ENCODE measurements at places on chromosomes 5 and 9.

DNA sequence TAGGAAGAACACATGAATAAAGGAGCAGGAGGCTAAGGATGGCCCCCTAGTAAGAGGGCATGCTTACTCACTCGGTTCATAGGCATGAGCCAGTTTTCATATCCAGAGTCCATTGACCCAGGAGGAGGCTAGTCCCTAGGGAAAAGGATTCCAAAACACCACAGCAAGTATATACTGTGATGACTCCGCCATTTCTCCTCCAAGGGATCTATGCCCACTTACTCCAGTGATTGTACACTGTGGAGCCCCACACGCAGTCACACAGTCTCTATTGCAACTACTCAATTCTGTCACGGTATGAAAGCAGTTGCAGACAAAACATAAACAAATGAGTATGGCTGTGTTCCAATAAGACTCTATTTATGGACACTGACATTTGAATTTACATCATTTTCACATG lies 117.7 kb upstream of the ALDH1B1 start:
- peak; percentile 74 for DNase-seq

DNA sequence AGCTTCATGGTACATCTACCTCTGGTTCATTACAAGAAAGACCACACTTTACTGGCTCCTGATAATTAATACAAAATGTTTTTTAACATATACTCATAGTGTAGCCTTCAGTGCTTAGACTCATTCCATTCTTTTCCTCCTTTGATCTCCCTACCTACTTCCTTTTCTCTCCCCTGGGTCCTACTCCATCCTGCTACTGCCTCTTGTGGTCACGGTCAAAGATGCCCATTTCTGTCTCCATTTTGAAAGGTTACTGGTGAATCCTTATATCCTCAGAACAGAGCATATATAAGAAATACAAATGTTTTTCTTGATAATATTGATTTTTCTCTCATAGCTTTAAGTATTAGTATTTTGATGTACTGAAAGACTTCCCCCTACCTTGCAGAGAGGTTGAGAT lies 375.9 kb downstream of the ARRDC3 start:
- DNase-seq = no peak

GRCh38 chr9:113659740-113660139 lies 196.2 kb downstream of the RGS3 start:
- DNase-seq = no peak

GRCh38 chr5:169549453-169550100 lies 34.0 kb upstream of the SPDL1 start:
- peak; percentile 31 for DNase-seq

- DNase-seq = peak; percentile 87
Measured at GRCh38 chr5:73853091-73853490, 227.1 kb downstream of the ARHGEF28 start.

DNA sequence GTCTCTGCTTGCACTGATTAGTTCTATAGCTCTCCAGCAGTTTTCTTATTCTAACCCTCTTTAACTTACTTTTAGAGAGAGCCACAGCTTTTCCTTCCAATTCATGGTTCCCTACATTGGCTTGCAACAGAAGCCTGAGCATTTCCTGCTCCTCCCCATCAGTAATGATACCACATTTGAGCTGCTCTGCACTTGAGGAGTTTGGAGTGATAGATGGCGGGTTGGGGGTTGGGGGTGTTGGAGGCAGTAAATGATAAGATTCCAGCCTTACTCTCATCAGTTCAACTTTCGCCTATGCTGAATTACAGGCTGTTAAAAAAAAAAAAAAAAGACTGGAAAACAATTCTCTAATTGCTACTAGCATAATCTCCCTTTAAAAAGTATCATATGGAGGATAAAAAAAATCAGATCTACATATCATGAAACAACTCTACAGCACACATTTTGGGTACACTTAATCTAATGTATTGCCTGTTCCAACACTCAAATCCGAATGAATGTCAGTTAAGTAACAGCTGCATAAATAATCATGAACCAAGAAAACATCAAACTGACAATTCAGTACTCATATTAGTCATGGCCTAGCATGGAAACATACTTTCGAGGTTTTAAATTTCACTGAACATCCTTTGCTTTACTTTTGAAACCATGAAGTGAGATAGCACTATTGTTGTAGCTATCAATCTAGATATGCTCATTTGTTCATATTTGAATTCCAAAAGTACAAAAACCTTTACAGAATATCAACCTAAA lies 224.7 kb downstream of the NFIB start:
- DNase-seq = peak; percentile 72

GRCh38 chr5:107979900-107980299 lies 309.2 kb upstream of the EFNA5 start:
- no peak for DNase-seq

- DNase-seq = no peak
Measured at GRCh38 chr9:124880501-124880900, 18.6 kb downstream of the ARPC5L start.

DNA sequence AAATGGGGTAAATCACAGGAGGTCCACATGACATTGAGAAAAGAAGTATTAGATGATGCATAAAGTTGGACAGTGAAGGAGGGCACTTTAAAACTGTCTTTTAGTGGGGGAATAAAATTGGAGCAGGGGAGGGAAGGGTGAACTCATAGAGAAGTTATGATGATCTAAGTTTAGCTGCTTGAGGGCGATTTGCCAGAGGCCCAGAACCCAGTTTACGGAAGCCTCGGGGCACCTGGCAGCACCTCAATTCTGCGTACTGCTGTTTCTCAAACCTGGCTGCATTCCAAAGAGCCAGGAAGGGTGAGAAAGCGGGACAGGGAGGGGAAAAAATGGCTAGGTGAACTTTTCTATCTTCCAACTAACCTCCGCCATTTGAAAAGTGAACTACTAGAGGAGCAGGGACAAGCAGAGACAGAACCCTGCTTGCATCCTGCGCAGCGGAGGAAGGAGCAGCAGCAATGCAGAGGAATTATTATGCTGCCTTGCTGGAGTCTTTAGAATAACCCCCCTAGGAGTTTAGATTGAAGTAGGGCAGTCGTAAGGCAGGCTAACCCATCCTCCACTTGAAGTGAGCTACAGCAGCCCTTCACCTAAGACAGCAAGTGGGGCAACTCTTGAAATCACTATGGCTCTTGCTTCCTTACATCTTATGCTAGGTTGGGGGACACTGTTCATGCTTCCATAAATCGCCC lies 316.8 kb downstream of the BRINP1 start:
- DNase-seq = no peak

- DNase-seq = peak; percentile 43
Measured at GRCh38 chr5:146388386-146388785, 49.7 kb downstream of the POU4F3 start.

DNA sequence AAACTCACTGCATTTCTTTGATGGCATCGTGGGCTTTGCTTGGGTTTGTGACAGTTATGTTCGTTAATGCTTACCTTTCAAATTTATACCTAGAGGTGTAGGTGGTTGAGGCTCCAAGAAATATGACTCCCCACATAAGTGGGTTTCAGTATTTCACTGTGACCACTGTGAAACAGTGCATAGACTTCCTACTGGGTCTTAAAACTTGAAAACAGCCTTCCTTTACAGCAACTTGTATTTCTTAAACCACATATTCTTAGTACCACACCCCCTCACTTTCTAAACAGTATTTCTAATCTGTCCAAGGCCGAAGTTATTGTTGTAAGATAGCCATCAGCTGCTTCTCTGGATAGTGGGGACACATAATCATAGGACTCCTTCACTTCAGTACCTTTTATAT lies 48.3 kb downstream of the TMEFF1 start:
- no peak for DNase-seq

DNA sequence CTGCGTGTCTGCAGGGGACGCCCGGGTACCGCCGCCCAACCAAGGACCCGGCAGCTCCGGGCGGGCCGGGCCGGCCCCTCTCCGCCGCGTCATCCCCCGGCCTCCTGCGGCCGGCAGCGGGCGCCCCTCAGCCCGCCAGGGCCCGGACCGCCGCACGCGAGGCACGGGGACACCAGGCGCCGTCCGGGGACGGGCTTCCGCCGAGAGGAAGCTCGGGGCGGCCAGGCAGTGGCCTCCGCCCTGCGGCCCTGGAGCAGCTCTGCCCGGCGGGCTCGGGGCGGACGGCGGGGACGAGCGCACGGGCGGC lies 373 bp downstream of the FBXW5 start:
- DNase-seq = peak; percentile 85

DNA sequence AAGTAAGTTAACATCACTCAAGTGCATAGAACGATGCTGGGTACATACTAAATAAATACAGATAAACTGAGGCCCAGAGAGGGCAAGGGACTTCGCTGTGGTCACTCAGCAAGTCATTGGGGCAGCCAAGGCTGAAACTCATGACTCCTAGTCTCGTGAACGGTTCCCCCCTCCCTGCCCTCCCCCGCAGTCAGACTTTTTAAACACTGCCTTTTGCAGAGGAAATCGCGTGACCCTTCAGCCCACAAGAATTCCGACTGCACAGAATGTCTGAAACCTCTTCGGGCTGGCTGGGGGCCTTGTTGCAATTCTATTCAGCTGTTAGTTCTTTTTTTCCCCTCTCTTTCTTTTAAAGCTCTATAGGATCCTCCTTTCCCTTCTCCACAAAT lies 28.1 kb downstream of the NEK6 start:
- peak; percentile 96 for DNase-seq

- no peak for DNase-seq
Measured at GRCh38 chr5:52707616-52708015, 80.1 kb upstream of the ITGA1 start.

DNA sequence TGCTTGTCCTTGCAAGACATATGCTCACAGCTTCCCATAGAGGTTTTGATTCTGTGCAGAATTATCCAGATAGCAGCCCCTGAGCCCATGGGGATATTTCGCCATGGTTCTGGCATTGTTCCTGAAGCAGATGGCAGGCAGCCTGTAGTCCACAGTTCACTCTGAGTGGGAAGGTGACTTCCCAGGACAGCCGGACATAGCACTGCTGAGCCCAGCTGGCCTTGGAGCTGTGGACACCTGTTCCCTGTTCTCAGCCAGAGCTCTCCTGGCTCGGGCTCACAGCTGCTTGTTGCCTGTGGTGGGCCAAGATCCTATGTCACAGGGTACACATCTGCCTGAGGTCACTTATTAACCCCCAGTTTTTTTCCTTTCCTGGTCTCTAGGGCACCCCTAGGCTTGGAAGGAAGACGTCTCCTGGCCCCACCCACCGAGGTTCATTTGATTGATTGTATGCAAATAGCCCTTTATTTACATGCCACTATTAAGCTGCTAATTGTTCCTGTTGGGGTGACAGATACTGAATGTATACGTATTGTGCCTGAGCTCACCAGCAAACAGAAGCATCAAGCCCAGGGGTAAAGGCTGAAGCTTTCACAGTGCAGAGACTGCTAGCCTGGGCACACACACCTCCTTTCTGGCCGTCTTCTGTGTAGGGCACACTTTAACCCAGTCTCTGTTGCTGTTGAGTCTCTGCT lies 96.6 kb upstream of the DMRT1 start:
- DNase-seq = no peak

GRCh38 chr5:174010365-174010764 lies 21.4 kb downstream of the C5orf47 start:
- DNase-seq = no peak

- no peak for DNase-seq
Measured at GRCh38 chr5:33531824-33532223, 91.1 kb downstream of the TARS1 start.

GRCh38 chr5:34655354-34655991 lies 655 bp upstream of the RAI14 start:
- peak; percentile 87 for DNase-seq

- no peak for DNase-seq
Measured at GRCh38 chr5:126718236-126718868, 58.6 kb upstream of the LMNB1 start.

- DNase-seq = no peak
Measured at GRCh38 chr5:97049175-97049574, 93.2 kb downstream of the LIX1 start.

DNA sequence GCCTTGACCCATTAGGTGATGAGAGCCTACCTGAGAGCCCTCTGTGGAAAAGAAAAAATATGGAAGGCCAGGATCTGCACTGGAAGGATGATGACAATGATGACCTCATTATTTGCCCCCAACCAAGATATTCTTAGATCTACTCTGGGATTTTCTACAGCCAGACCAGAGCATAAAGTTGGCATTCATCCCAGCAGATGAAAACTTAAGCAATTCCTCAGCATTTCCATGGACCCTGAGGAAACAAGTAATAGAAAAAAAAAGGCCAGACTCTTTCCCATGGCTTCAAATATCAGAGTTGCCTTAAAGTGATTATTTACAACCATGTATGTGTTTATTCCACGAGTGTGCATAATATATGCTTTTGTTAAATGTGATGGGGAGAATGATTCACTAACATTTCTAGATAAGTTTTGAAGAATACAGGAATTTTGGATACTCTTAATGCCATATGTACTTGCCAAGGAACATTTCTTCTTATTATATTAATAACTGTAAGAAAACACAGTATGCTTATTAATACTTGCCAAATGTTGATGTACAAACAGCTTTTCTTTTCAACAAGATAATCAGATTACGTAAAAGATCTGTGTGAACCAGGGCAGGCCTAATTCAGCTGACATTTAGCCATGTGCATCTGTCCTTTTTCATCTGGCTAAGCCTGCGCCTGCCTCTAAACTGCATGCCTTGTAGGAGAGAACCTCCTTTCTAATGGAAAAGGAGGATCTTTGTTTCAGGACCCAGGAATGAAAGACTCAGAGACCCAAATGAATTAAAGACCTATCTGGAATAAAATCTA lies 94.8 kb downstream of the ARRDC3 start:
- DNase-seq = peak; percentile 83

DNA sequence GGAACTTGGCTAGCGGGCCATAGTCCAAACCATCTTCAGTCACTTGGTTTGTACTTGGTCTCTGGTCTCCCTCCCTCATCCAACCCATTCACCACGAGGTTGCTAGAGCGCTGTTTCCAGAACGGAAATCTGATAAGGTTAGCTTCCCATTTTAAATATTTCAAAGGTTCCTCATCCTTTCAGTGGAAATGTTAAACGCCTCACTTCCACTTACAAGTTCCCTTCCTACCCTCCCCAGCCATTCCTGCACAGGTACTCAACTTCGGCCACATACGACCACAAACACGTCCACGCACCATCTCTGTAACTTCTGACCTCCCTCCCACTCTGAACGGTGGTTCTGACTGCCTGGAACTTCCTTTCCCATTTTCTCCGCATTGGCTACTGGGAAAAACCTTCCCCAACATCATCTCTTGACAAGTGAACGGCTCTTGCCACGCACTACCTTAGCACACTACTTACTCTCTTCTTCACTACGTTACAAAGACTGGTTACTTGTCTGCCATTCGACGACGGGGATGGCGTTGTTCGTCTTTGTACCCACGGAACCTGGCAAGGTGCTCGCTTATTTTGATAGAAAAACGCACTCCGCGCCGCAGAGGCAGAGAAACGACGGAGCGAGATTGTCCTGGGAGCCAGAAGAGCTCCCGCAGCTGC lies 629 bp downstream of the CCNH start:
- DNase-seq = peak; percentile 59
